ENCODE measurements at places on chromosomes 1 and 21. TPM values are rescaled to one million over a fixed set of nuclear protein-coding genes. Genes with fewer than 3 reads are reported as not detected.

GRCh38 chr1:3481836-3482375 lies 27.4 kb downstream of the ARHGEF16 start:
- no peaks in the 10 kb centered on the region for H3K4me1 ChIP-seq
- no peak for DNase-seq
- no peaks in the 10 kb centered on the region for H3K27me3 ChIP-seq
- H3K36me3 ChIP-seq, result no peaks in the 10 kb centered on the region

GRCh38 chr21:34935452-34935851 lies 113.7 kb downstream of the RUNX1 start:
- no peak overlapping the region for H3K27ac ChIP-seq
- no peak overlapping the region for H3K4me3 ChIP-seq
- H3K4me1 ChIP-seq, result peaks cover 21% of the 10 kb centered on the region
- H3K27me3 ChIP-seq, result no peaks in the 10 kb centered on the region
- DNase-seq, result no peak

GRCh38 chr1:223700388-223700918 lies 11.9 kb upstream of the CAPN2 start:
- no peaks in the 10 kb centered on the region for H3K36me3 ChIP-seq
- peaks cover 26% of the 10 kb centered on the region for H3K4me1 ChIP-seq

DNA sequence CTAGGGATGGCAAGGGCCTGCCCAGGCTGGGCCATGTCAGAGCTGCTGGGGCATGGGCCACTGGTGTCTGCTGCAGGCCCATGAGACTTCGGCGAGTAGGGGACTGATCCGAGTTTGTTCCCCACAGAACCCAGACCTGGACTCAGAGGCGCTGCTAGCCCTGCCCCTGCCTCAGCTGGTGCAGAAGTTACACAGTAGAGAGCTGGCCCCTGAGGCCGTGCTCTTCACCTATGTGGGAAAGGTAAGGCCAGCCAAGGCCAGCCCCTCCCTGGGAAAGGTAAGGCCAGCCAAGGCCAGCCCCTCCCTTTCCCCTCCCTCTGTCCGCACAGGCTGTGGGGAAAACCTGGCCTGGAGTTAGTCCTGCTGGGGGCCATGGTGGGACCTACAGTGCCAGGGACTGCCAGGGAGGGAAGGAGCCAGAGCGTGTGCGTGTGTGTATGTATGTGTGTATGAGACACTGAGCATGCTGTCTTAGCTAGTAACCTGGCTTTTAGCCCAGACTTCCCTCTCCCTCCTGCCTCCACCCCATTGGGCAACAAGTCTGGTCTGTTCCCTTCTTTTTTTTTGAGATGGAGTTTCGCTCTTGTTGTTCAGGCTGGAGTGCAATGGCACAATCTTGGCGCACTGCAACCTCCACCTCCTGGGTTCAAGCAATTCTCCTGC lies 8.0 kb downstream of the FAAH start:
- peaks cover 22% of the 10 kb centered on the region for H3K4me1 ChIP-seq
- H3K36me3 ChIP-seq, result peaks cover 8% of the 10 kb centered on the region
- H3K4me3 ChIP-seq, result peak overlapping the region; percentile 3
- H3K27ac ChIP-seq, result peak overlapping the region; percentile 24
- H3K27me3 ChIP-seq, result no peaks in the 10 kb centered on the region
- peak; percentile 90 for DNase-seq

- no peak overlapping the region for H3K4me3 ChIP-seq
- no peaks in the 10 kb centered on the region for H3K36me3 ChIP-seq
- peaks cover 72% of the 10 kb centered on the region for H3K27me3 ChIP-seq
- no peak overlapping the region for H3K27ac ChIP-seq
- DNase-seq, result no peak
Observed at GRCh38 chr1:6241107-6241886, 2.7 kb upstream of the HES3 start.

DNA sequence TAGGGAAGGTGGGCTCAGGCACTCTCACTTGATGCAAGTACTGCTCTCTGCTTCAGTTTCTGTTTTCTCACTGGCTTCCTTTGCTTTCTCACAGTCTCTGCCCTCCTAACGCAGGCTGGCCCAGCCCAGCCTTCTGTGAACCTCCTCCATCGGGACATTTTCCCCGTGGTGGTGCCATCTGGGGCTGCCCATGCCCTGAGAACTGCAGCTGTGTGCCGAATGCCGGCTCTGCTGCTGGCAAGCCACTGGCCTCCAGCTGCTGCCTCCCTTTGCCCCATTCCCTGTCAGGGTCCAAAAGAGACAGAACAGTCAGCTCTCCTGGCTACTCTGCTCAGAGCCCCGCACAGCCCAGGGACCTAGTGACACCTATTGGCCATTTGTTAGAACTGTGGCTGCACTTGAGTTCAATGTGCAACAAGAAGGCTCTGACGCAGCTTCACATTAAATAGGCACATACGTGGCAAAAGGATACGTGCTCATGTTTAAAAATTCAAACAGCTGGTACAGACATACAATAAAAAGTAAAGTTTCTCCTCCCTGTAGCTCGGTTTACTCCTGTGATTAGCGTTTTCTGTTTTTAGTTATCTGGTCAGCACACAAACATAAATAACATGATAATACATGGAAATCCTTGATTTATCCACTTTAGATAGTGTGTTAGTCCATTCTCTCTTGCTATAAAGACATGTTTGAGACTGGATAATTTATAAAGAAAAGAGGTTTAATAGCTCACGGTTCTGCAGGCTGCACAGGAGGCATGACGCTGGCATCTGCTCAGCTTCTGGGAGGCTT lies 46.6 kb downstream of the FCRL5 start:
- no peaks in the 10 kb centered on the region for H3K36me3 ChIP-seq
- no peak overlapping the region for H3K4me3 ChIP-seq
- H3K27ac ChIP-seq, result no peak overlapping the region
- no peaks in the 10 kb centered on the region for H3K27me3 ChIP-seq
- H3K4me1 ChIP-seq, result peaks cover 7% of the 10 kb centered on the region

DNA sequence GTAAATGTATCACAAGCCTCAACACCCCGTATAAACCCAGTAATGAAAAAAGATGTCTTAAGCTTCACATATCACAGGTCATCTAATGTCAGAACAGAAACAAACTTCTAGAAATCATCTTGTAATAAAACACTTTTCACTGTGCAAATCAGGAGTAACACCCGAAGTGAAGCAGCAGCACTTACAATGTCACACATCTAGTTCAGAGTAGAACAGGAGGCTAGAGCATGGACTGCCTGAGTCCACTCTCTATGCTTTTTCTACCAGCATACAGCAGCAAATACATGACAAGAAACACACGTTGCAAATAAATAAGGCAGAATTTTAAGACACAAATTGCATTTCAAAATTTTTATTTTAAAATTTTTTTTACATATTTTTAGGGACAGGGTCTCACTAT lies 57.2 kb downstream of the AKT3 start:
- no peaks in the 10 kb centered on the region for H3K27me3 ChIP-seq
- H3K27ac ChIP-seq, result no peak overlapping the region
- H3K4me3 ChIP-seq, result no peak overlapping the region
- no peaks in the 10 kb centered on the region for H3K36me3 ChIP-seq

- no peak for DNase-seq
- H3K27ac ChIP-seq, result no peak overlapping the region
- no peaks in the 10 kb centered on the region for H3K27me3 ChIP-seq
- no peaks in the 10 kb centered on the region for H3K4me1 ChIP-seq
- no peak overlapping the region for H3K4me3 ChIP-seq
Observed at GRCh38 chr1:90044346-90044745, 49.4 kb downstream of the ZNF326 start.

- no peak overlapping the region for H3K27ac ChIP-seq
- H3K4me3 ChIP-seq, result peak overlapping the region; percentile 43
- no peak for DNase-seq
- no peaks in the 10 kb centered on the region for H3K36me3 ChIP-seq
- no peaks in the 10 kb centered on the region for H3K27me3 ChIP-seq
Observed at GRCh38 chr1:16213013-16213412, 561 bp upstream of the ARHGEF19 start.

DNA sequence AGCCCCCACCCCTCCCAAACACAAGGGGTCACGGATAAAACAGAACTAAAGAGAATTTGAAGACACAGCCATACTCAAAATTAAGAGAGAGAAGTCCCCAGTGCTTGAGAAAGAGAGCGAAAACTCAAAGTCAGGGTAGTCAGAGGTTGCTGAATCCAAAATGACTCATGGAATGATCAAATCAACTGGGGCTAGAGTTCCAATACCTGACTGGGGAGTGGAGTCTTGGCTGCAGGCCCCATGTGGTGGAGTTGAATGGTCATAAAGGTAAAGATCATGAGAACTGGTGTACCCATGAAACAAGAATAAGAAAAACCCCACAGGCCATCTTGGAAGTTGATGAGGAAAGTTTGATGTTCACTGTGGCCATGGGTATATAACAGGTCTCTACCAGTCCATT lies 84.5 kb upstream of the LRRN2 start:
- H3K36me3 ChIP-seq, result no peaks in the 10 kb centered on the region
- H3K27ac ChIP-seq, result no peak overlapping the region
- no peak for DNase-seq
- peaks cover 14% of the 10 kb centered on the region for H3K27me3 ChIP-seq
- H3K4me3 ChIP-seq, result no peak overlapping the region

DNA sequence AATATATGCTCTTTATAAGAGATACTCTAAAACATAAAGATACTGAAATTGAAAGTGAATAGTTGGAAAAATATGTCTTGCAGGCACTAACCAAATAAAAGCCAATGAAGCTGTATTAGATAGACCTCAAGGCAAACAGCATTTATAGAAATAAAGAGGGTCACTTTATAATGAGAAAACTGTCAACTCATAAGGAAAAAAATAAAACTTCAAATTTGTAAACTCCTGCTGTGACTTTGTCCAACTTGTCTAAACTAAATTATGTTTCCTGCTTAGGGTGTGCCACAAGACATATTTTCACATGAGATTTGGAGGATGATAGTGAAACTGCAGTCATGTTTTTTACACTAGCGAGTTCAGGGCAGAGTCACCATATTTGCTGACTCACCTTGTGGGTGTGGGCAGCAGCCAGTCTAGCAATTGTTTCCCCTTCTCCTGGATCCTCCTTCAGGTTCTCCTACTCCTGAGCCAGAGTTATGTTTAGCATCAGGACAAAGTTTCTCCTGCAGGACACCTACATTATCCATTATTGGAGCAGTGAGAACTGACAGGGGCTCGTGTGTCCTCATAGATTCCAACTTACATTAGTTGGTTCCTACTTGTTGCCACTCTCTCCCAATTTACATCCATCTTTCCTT lies 43.8 kb downstream of the CD53 start:
- no peaks in the 10 kb centered on the region for H3K4me1 ChIP-seq
- no peak overlapping the region for H3K4me3 ChIP-seq
- H3K27ac ChIP-seq, result no peak overlapping the region
- no peaks in the 10 kb centered on the region for H3K36me3 ChIP-seq
- no peaks in the 10 kb centered on the region for H3K27me3 ChIP-seq

DNA sequence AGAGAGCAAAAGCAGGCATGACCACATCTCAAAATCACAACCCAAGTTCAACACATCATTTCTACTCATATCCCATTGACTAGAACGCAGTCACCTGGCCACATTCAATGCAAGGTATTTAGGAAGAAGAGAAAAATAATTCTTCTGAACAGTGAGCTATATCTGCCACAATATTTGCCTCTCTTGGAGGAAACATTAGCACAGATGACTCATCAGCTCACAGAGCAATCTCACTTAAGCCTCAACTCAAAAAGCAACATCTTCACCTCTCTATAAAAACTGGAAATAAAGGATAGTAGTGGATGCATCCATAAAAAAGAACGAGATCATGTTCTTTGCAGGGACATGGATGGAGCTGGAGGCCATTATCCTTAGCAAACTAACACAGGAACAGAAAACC lies 143.9 kb upstream of the FMN2 start:
- DNase-seq, result no peak
- no peak overlapping the region for H3K27ac ChIP-seq
- no peaks in the 10 kb centered on the region for H3K36me3 ChIP-seq
- no peaks in the 10 kb centered on the region for H3K27me3 ChIP-seq
- H3K4me1 ChIP-seq, result no peaks in the 10 kb centered on the region

DNA sequence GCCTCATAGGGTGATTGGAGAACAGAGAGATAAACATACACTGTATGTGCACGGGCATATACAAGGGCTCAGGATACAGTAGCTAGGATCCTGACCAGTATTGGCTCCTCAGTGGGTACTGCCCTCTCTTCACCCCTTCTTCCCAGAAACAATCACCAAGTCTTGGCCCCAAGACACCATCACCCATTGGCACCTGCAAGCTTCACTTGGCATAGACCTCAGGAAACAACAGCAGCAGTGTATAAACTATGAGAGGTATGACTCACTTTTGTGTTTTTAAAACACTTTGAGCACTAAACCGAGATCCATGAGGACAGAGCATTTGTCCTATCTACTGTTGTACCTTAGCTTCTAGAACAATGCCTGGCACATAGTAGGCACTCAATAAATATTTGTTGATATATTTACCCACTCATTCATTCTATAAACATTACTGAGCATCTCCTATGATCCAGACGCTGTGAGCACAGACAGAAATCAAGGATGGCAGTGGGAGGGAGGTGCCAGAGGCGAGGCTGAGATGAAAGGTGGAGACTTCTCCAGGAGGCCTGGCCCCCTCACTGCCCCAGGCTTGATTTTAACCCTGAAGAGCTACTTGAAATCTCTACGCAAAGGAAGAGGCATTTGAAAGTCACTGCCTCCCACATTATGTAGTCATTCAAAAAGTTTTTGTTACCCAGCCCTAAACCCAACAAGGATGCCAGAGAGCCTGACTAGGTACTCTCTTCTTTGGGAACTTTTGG lies 95.2 kb downstream of the CAMK2N1 start:
- no peak overlapping the region for H3K4me3 ChIP-seq
- no peak overlapping the region for H3K27ac ChIP-seq
- H3K4me1 ChIP-seq, result no peaks in the 10 kb centered on the region
- peaks cover 31% of the 10 kb centered on the region for H3K27me3 ChIP-seq
- DNase-seq, result no peak

GRCh38 chr1:2267051-2267830 lies 39.1 kb downstream of the SKI start:
- no peak for DNase-seq
- peaks cover 69% of the 10 kb centered on the region for H3K4me1 ChIP-seq
- no peak overlapping the region for H3K27ac ChIP-seq
- H3K27me3 ChIP-seq, result no peaks in the 10 kb centered on the region
- no peak overlapping the region for H3K4me3 ChIP-seq

- no peak overlapping the region for H3K27ac ChIP-seq
- DNase-seq, result peak; percentile 69
- no peaks in the 10 kb centered on the region for H3K27me3 ChIP-seq
- H3K4me3 ChIP-seq, result no peak overlapping the region
- peaks cover 11% of the 10 kb centered on the region for H3K4me1 ChIP-seq
Observed at GRCh38 chr1:10484521-10484920, 9.8 kb downstream of the PEX14 start.

GRCh38 chr1:117985239-117985638 lies 55.7 kb downstream of the WDR3 start:
- no peaks in the 10 kb centered on the region for H3K4me1 ChIP-seq
- no peaks in the 10 kb centered on the region for H3K27me3 ChIP-seq
- no peak overlapping the region for H3K27ac ChIP-seq
- no peak for DNase-seq
- no peaks in the 10 kb centered on the region for H3K36me3 ChIP-seq
- H3K4me3 ChIP-seq, result no peak overlapping the region

CD55 gene
- 356 TPM for total RNA-seq

SERPINC1 gene
- 0.30 TPM for total RNA-seq

NTRK1 gene
- total RNA-seq, result 1.9 TPM

NEGR1 gene
- 18.1 TPM for total RNA-seq

PDZK1IP1 gene
- total RNA-seq, result 22.6 TPM

DNASE2B gene
- total RNA-seq, result 26.1 TPM

ADORA3 gene
- 10.3 TPM for total RNA-seq

Measured in lower lobe of right lung (tissue), 2 donors.